Cortex of kidney (tissue), 1 donor: ENCODE measurements at places on chromosomes 4 and X.

- no peak for DNase-seq
Measured at GRCh38 chr4:46554760-46555465, 165.0 kb upstream of the GABRA2 start.

- no peak for DNase-seq
Measured at GRCh38 chrX:11499076-11500044, 166.4 kb downstream of the ARHGAP6 start.

DNA sequence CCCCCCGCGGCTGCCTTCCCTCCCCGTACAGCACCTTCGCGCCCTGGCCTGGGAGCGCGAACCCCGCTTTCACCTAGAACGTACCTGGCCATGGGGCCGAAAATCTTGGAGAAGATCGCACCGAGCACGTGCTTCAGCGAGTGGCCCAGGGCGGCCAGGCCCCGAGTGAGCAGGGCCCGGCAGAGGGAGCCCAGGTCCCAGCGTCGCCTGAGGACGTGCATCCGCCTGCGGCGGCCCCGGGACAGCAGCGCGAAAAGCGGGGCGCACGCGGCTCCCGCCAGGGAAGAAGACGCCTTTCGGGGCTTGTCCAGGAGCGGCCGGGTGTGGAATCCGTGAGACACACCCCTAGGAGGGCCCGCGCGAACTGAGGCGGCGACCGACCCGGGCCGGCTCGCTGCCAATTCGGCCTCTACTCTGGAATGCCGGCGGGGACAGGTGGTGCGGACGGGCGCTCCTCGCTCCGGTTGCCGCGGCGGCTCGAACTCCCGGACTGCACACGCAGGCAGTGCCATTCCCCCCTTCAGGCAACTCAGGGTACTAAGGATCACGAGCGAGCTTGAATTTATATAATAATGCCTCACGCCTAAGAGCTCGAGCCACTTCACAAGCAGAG is at the start of gene HS6ST2:
HS6ST2 (minus strand) TSS at position 539 of the 613 bp plus-strand sequence.
- DNase-seq, result no peak

DNA sequence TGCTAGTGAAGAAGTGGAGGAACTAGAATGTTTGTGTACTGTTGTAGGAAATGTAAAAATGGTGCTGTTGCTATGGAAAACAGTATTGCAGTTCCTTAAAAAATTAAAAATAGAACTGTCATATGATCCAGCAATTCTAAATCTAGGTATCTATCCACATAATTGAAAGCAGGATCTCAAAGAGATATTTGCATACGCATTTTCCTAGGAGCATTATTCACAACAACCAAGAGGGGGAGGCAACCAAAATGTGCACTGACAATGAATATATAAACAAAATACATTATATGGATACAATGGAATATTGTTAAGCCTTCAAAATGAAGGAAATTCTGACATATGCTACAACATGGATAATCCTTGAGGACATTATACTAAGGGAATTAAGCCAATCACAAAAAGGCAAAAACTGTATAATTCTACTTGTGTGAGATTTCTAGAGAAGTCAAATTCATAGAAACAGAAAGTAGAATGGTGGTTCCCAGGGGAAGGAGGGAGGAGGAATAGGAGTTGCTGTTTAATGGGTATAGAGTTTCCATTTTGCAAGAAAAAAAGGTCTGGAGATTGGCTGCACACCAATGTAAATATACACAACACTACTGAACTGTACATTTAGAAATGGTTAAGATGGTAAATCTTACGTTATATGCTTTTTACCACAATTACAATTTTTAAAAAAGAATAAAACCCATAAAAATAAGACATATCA is 35.6 kb upstream of the KCNE5 start:
- DNase-seq, result no peak

DNA sequence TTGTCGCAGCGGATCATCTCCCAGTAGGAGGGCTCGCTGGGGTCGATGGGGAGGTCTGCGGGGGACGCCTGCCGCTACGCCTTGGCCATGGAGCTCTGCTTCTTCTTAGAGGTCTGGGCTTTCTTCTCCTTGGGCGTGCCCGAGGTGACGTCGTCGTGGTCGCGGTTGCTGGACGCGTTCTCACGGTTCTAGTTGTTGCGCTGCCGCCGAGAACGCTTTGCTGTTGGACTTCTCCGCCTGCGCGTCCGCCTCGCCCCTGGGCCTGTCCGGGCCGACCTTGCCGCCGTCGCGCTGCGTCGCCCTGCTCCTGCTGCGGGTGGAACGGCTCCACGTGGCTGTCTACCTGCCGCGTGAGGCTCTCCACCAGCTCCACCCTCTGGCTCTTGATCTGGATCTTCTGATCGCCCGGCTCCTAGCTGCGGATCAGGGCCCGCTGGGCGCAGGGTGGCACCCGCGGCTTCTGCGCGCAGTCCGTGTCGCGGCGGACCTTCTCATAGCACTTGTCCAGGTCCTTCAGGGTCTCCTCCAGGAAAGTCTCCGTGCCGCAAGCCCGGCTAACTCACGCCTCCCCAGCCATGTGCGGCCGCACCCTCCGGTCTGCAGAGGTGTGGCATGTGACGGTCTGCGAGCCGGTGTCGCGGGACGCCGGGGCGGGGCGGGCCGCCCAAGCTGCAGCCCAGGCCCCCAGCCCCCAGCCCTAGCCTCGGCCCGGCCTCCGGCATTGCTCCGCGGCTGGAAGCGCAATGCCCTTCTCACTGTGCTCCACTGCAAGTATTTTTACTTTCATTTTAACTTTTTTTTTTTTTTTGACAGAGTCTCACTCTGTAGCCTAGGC is 40.5 kb upstream of the OGT start:
- peak; percentile 3 for DNase-seq

GRCh38 chr4:142875117-142875516 is 29.0 kb upstream of the INPP4B start:
- no peak for DNase-seq

GRCh38 chrX:132612821-132613564 is 124.2 kb upstream of the MBNL3 start:
- no peak for DNase-seq

DNA sequence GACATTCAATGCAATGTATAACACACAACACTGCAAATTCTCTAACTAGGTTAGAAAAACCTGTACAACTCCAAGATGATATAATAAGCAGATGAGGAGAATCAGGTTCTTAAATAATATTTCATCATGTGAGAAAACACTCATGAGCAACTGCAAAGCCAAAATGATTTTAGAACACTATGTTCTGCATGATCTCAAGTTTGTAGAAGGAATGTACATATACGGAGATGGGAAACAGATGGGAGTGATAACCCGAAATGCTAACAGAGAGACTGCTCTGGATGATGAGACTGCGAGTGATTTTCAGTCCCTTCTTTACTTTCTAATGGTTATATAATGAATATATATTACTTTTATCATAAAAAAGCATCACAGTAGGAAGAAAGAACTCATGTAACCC is 80.9 kb downstream of the PCYT1B start:
- DNase-seq, result no peak

GRCh38 chr4:40046311-40046980 is 10.2 kb upstream of the N4BP2 start:
- DNase-seq, result no peak

- no peak for DNase-seq
Measured at GRCh38 chr4:106314960-106315359, 1.0 kb downstream of the TBCK start.

DNA sequence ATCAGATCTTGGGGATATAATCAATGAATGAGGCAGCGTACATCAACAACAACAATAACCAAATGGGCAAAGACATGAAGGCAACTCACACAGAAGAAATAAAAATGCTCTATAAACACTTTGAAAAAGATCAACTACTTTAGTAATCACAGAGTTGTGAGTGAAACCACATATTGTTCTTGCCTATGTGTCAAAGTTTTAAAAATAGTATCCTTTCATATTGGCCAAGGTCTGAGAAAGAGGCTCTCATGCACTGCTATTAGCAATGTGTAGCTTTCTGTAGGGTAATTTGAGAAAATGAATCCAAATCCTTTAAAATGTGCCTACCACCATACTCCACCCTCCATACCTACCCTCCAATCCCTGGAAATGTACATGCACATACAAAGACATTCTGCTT is 25.0 kb downstream of the COQ2 start:
- no peak for DNase-seq

DNA sequence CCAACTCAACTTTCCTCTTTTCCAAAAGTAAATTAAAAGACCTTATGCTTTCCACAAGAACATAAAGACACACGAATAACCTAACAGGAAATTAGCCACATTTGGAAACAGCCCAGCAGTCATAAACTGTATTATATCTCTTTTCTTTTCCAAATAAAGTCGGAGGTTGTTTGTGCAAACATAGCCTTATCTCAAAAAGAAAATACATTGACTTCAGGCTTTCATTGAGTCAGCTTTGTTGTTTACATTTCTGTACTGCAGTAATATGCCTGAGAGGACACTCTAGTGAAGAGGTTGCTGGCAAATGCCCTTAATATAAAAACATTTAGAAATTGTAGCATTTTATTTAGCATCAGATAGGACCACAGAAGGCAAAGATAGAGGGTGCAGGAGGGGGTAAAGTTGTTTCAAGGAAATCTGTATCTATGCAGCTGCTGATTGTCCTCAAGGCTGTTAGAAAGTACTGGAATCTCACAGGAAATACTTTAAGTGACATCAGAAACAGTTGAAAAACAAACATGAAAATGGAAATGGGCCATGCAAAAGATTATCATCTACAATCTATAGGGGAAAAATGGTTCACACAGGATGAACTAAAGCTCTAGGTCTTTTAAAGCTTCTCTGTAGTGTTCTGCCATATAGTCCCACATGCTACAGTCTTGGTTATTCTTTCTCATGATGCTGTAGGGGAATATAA is 14.5 kb downstream of the LNX1 start:
- no peak for DNase-seq

DNA sequence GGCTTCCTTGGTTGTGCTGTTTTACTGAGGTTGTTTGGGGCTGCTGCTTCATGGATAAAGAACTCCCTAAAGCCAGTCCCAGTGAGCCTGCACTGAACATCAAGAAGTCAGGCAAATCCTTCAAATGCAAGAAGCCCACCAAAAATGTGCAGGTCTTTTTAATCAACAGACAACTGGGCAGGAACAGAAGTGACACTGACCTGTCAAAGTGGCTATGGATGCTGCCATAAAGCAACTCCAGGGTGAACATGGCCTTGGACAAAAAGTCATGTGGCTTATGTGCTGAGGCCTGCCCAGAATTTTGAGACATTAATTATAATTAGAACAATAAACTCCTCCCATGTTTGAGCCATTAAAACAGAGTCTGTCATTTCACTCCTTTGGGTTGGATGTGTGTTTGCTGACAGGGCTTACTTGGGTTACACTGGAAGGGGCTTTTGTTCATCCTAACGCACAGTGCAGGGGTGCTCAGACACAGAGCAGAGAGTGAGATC is at the start of gene ETDC:
ETDC (plus strand) TSS at position 51 of the 494 bp plus-strand sequence; CDS start at position 51, 0 bp downstream.
- no peak for DNase-seq

DNA sequence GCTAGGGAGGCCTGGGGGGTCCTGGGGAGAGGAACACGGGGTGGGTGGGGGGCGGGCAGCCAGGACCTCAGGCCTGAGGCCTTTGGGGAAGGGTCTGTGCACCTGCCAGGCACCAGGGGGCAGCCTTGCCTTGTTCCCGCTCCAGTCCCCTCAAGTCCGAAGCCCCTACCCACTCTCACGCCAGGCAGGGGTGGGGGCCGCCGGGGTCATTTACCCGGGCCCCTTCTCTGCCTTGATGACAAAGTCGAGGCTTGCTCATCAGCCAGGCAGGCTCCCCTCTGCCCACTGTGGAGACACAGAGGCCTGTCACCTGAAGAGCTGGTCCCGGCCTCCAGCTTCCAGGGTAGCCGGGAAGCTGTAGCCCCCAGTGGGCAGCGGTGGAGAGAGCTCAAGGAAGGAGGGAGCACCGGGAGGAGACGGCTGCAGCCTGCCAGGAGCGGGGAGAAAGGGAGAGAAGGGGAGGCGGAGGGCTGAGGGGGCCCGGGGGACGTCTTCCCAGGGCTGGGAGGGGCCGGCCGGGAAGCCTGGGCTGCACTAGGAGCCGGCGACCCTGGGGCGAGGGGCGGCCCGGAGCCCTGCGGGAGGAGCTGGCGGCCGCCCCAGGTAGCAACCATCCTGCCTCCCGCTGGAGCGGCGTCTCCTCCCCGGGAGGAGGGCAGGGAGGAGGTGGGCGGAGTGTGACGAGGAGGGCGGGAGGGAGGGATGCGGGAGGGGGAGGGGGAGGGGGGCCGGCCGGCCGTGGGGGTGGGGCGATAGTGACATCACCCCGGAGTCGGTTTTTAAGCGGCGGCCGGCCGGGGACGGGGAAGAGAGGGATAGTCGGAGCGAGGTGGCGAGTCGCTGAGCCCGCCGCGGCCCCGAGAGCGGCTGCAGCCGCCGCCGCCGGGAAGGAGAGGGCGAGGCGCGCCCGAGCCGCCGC is at the start of gene SLC6A8:
SLC6A8 (plus strand) TSS at position 806 of the 919 bp plus-strand sequence. CDS start 649 bp downstream, outside the sequence.
- DNase-seq, result no peak

DNA sequence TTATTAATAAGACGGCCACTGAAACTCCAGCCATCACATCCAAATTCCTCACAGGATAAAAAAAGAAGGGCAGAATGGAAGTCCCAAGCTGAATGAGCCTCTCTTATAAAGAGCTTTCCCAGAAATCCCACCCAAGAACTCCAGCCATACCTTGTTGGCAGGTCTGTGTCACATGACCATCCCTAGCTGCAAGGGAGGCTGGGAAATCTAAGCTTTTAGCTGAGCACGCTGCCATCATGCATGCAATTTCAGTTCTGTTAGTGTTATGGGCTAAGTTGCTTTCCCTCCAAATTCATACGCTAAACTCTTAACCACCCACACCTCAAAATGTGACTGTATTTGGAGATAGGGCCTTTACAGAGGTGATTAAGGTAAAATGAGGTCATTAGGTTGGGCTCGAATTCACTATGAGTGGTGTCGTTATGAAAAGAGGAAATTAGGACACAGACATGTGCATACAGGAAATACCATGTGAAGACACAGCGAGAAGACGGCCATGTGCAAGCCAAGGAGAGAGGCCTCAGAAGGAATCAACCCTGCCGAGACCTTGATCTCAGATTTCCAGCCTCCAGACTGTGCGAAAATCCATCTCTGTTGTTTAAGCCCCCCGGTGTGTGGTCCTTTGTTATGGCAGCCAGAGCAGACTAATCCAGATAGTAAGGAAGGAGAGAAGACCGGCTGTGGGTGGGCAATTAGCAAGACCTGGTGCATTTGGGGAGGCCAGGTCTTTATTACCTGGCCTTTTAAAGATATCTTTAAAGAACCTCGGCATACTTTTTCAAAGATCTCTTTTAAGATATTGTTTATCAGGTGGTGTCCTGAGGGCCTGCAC is 317.6 kb downstream of the BCOR start:
- no peak for DNase-seq

- no peak for DNase-seq
Measured at GRCh38 chr4:110359076-110359475, 116.9 kb upstream of the ENPEP start.

DNA sequence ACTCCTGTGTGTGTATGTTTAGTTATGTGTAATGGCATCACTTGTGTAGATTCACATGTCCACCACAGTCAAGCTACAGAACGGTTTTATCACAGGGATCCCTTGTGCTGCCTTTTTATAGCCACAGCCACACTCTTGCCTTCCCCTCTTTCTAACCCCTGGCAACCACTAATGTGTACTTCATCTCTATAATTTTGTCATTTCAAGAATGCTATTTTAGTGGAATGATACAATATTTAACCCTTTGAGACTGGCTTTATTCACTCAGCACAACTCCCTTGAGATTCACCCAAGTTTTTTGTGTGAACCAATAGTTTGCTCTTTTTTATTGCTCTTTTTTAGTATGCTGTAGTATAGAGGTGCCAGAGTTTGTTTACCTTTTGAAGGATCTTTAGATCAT is 112.1 kb downstream of the CDKL5 start:
- DNase-seq, result no peak
